ENCODE measurements at places on chromosomes 1 and 21.

DNA sequence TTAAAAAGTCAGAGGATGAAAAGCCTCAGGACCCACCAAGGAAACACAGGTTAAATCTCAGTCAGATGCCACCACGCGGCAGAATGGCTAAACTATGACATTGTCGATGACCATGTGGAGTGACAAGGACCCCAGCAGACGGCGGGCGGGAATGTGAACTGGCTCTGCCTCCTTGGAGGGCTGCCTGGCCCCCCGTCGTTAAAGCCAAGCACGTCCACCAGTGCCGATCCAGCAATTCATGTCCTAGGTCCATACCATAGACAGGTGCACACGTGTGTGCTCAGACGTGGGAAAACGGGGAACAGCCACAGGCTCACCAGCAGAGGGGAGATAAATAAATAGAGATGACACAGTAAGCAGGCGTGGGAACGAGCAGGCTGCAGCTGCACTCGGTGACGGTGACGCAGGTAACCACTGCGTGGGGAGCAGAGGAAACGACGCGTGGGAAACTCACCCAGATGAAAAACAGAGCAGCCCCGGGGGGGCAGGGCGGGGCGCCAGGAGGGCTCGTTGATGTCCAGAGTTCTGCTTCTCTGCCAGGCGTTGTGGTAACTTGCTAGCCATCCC is 28.3 kb upstream of the PCBP3 start:
- no peak for DNase-seq

DNA sequence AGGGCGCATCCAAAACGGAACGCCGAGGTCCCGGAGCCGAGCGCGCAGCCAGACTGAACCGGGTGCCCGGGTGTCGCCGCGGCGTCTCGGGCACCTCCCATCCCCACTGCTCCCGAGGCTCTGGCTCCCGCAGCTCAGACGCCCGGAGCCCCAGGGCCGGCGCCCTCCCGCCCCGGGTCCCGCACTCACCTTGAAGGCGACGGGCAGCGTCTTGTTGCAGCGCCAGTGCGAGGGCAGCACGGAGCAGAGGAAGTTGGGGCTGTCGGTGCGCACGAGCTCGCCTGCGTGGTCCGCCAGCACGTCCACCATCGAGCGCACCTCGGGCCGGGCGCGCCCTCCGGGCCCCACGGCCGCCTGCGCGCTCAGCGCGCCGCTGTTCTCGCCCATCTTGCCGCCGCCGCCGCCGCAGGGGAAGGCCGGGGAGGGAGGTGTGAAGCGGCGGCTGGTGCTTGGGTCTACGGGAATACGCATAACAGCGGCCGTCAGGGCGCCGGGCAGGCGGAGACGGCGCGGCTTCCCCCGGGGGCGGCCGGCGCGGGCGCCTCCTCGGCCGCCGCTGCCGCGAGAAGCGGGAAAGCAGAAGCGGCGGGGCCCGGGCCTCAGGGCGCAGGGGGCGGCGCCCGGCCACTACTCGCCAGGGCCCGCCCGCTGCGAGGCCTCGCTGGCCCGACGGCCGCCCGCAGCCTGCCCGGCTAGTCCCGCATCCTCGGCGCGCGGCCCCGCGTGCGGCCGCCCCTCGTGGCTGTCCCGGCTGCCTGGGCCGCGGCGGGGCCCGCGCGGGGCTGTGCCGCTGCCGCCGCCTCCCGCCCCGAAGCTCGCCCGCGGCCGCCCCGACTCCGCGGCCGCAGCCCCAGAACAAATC is 447 bp downstream of the RUNX3 start:
- no peak for DNase-seq

GRCh38 chr1:205124726-205125125 is 2.9 kb upstream of the RBBP5 start:
- no peak for DNase-seq

GRCh38 chr1:18484721-18485120 is 4.0 kb downstream of the KLHDC7A start:
- no peak for DNase-seq

DNA sequence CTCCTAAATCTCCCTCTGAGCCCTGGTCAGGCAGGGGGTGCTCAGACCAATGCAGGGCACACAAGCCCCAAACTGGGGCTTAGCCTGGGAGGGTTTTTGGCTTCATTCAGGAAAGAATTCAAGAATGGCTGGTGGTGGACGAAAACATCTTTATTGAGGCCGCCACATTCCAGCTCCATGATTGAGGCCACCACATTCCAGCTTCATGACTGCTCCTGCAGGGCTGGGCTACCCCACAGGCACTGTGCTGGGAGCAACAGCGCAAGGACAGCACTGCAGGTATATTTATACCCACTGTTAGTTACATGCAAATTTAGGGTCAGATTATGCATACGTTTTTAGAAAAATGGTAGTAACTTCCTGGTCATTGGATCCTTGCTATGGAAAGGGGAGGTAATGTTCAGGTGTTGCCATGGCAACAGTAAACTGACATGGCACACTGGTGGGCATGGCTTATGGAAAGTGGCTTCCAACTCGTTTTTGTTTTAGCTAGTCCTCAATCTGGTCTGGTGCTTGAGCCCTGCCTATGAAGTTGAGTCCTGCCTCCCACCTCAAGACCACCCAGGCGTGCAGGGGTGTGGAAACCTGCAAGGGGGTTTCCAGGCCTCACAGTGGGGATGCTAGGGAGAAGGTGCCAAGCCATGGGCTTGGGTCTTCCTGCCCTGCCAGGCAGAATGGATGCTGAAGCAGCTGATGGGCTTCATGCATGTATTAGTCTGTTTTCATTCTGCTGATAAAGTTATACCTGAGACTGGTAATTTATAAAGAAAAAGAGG is 348.7 kb upstream of the AJAP1 start:
- DNase-seq = no peak

- DNase-seq = no peak
Observed at GRCh38 chr1:178529364-178530036, 16.6 kb downstream of the TEX35 start.

GRCh38 chr1:53293123-53293522 is 34.7 kb downstream of the LRP8 start:
- no peak for DNase-seq

DNA sequence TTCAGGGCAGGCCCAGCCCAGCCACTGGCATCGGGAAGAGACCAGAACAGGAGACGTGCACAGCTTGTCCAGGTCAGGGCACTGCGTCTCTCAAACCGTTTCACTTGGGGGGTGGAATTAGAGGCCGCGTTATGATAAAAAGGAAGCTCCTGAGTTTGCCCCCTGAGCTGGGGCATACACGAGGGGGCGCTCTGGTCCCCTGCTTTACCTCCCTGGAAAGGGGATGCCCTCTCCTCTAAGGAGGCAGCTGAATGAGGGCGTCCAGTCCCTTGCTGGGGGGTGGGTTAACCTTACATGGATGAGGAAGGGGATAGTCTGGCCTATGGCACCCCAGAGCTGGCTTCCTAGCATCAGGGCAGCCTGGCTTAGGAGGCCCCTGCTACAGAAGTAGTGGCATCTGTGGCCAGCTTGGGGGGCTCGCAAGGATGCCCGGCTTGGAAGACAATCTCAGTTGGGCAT is 2.3 kb downstream of the MYOG start:
- no peak for DNase-seq

DNA sequence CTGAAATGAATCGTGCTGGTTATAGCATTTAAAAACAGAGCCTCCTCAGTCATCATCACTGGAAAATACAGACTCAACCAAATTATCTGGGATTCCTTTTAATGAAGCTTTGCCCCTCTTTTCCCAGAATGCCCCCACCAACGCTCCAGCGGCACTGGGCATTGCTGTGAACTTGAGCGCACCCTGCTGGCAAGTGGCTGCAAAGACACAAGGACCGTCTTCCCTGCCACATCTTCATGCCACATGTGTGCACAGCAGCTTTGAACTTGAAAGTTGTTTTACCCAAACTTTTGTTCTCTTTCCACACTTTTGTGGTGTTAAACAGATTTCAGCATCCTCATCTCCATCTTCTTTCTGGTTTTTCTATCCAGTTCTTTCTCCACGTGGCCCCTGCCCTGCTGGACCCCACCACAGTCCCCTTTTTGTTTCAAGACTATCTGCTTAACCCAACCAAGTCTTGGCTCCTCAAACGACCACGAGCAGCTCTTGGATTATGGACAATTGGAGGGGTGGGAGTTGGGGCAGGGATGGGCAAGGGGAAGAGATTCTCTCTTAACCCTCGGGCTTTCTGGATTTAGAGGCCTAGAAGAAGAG is 12.8 kb upstream of the LMX1A start:
- no peak for DNase-seq

DNA sequence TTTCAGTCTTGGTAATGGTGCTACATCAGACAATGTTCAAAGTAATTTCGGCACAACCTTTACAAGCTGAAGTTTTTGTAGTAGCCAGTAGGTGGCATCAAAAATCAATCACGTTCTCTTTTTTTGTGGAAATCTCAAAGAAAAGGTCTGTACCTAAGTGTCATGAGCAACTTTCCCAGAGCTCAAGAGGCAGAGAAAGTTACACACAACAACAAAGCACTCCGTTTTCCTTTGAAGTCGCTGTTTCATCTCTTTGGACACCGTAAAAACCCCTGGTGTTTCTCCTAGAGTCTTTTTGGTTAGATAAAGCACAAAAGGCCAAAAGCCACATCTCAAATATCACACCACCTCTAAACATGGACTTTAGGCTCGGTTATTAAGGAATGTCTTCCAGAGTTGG is 131.6 kb downstream of the LHX8 start:
- DNase-seq = peak; percentile 8

- no peak for DNase-seq
Observed at GRCh38 chr1:210358626-210359025, 29.9 kb downstream of the HHAT start.

GRCh38 chr1:40712405-40712944 is 21.0 kb downstream of the NFYC start:
- DNase-seq = no peak

DNA sequence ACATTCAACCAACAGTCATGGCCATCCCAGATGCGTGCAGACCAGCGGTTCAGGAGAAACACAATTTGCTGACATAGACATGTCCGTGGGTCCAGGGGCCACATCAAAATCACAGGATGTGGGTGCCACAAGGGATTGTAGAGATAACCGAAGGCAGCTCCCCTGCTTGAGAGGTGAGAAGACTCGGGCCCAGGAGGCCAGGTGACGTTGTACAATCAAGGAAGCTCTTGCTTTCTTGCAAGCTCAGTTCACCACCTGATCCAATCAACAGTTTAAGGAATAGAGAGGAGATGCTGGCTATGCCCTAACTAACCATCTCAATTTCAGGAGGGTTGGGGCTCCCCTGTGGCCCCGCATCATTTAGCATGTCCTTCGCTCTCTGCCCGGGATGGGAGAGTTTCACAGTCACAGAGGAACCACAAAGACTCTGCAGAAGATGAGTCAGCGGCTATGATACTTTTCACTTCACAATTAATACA is 19.5 kb downstream of the UBASH3A start:
- DNase-seq = no peak

DNA sequence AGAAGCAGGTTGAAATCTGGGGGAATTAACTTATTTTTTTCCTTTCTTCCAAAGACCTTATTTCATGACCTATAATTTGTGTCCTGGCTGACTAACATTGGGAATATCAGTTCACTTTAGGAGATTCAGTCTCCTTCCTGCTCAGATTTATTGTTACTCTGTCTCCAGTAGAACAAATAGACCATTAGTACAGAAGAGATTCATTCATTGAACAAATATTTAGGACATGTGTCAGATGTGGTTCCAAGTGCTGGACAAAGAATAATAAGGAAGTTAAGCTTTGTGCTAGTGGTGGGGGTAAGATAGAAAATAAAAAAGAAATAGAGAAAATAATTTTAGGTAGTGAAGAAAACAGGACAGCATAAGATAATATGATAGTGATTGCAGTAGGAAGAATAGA is 20.3 kb downstream of the ZMYM4 start:
- DNase-seq = no peak

DNA sequence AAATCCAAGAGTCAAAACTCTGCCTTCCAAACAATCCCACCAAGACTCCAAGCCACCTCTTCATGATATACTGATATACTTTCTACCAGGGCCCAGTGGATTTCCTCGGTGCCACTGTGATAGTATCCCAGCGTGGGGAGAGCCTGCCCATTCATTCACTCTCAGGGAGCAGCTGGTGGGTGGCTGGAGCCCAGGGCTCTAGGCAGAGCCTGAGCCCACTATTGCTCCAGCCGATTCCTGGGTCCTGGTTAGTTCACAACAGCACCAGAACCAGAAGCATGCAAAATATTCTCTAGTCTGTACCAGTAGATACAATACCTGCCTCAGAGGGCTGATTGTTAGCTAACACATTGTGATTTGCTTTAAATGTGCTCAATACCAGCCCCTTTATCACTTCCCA is 831 bp downstream of the CSRP1 start:
- DNase-seq = no peak

DNA sequence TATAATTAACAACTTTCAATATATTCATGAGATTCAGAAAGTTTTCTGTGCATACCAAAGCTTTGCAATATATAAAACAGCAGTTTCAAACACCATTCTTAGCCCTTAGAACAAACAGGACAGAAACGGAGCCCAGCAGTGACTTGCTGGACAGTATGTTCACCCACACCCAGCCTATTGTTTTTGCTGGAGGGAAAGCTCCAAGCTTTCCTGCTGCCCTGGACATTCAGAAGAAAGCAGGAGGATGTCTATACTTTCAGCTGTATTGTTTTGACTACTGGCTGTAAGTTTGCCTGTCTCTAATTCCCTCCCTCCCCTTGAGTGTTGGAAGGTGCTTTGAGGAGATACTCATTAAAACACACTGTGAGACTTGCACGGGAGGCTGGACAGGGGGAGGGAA is 9.6 kb downstream of the DENND2C start:
- DNase-seq = no peak

Data from fibroblast of skin of left quadriceps (primary cell).